CD4-positive, alpha-beta T cell treated with Interleukin-17A for 4 hours (primary cell): ENCODE measurements at places on chromosomes 3 and 15.

DNA sequence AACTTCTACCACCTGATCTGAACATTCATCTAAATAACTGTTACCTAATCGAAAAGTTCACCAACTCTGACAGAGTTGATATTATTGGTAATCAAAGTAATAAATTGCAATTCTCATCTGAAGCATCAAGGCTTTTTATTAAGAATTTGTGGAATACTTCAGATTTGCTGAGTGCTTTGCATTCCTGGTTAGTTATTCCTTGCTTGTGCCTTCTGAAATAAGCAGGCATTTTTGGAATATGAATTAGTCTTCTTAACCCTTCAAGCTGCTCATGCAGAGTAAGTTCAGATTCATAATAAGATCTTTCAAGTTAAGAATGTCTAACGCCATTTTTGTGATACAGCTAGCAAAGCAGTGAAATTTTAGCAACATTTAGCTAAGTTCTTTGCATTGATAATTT lies 188.5 kb downstream of the ALCAM start:
- DNase-seq, result no peak

DNA sequence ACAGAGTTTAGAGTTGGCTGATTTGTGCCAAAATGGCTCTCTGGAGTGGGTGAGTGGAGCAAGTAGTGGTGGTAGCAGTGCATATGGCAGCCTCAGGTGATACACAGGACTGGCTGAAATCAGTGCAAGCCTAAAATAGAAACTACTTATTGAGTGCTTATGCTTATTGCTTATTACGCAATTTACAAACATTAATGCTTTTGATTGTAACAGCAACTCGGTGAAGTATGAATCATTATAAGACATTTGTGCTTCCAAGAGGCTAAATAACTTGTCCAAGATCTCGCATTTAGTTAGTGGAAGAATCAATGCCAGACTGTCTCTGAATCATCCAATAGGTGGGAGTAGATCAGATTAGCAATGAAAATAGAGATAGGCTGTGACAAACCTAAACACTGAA lies 353.8 kb downstream of the NAALADL2 start:
- DNase-seq, result no peak

- no peak for DNase-seq
Measured at GRCh38 chr3:45084361-45084760, 58.3 kb downstream of the CLEC3B start.

- DNase-seq, result no peak
Measured at GRCh38 chr15:80739919-80740318, 39.3 kb upstream of the CEMIP start.

- DNase-seq, result peak; percentile 33
Measured at GRCh38 chr3:158105710-158106253, 438 bp downstream of the SHOX2 start.

- DNase-seq, result no peak
Measured at GRCh38 chr15:92033723-92034122, 180.2 kb downstream of the SLCO3A1 start.

DNA sequence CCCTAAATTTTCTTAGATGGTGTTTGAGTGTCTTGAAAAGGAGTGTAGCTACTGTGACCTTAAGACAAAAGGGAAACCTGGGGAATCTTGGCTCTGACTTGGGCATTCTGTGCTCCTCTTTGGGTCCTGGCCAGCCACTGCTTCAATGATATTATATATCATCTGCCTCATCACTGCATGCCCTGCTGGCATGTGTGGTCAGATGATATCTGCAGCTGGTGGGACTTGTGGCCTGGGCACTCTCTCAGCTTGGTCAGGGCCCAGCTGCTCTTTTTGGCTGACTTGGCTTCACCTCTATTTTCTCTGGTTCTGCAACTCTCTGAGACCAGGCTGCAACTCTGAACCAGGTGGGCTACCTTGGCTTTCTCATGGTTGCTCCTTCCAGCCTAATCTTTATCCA lies 446.1 kb upstream of the RARB start:
- DNase-seq, result no peak

DNA sequence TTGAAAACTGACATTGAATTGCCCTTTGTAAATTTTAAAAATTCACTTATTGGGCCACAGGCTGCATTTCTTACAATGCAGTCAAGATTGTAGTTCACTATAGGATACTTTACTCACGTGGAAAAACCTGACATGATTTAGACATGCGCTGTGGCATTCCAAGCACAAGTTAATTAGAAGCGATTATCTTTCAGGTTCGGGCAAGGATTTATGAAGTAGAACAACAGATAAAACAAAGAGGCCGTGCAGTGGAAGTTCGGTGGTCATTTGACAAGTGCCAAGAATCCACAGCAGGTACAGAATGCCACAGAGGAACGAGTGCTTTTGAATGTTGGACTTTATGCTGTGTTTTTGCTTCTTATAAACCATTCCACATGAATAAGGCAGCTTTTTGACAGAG lies 37.8 kb downstream of the GPR171 start:
- DNase-seq, result no peak

GRCh38 chr3:9206287-9206686 lies 43.2 kb downstream of the SRGAP3 start:
- no peak for DNase-seq

DNA sequence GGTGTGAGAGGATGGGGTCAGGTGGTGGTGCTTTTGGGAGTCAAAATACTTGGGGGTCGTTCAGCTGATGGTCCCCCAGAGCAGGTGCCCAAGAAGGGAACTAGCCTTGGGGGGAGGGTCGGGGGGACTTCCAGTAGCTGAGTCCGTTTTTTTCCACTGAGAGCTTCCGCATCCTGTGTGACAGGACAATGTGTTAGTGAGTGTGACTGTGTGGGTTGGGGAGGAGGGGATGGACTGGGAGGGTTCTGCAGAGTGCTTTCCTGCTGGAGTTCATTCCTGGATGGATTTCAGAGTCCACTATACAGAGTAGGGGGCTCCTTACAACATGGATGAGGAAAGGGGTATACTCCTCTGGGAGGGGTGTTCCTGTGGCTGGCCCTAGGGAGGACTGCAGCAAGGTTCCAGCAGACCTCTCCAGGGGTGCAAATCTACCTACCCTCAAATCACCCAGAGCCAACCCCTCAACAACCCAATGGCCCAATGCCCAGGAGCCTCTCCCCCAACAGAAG lies 601 bp upstream of the HYAL2 start:
- DNase-seq, result no peak
